ENCODE measurements at places on chromosomes 7 and 10.

- no peak for DNase-seq
Observed at GRCh38 chr7:45978731-45979211, 57.7 kb upstream of the IGFBP3 start.

DNA sequence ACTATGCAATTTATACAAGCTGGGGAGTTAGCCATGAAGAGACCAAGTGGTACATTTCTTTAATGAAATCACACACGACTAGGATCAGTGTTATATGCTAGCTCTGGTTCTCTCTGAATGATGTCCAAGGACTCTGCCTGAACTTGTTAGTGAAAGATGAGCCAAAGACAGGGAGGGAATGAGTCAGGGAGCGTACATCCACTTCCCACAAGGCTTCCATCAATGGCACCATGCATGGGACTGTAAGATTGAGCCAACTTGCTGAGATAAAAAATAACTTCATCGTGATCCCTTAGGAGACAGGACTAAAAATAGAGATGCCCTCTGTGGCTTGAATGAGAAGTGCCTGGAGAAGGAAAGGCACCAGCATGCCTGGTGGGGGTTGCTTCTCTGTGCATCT lies 629.7 kb downstream of the ACTR3B start:
- no peak for DNase-seq

DNA sequence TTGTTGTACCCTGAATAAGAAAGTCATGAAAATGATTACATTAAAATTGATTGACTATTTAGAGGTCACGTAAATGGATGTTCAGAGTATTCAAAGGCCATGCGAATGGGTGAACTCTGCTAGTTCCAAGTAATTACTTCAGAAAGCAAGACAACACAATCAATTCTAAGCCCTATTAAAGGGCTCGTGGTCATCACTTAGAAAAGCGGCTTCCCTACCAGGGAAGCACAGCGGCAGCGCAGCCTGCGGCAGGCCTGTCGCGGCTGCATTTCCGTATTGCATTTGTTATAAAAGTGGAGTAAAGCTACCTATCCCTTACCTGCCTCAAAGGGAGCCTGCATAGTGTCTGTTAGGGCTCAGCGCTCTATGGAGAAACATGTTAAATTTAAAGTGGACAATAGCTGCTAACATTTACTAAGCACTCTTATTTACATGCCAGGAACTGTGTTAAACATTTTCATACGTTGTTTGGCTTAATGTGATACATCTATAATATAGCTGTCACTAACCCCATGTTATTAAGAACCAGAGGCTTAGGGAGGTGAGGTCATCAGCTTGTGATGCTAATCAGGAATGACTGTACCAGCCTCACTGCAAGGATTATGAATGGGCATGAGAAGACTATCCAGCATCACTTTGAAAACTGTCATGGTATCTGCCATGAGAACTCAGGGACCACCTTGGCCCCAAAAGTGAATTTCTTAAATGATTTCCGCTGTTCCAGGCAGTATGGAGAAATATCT lies 187.5 kb downstream of the CELF2 start:
- no peak for DNase-seq

GRCh38 chr10:72134785-72135767 lies 46.7 kb upstream of the SPOCK2 start:
- no peak for DNase-seq

DNA sequence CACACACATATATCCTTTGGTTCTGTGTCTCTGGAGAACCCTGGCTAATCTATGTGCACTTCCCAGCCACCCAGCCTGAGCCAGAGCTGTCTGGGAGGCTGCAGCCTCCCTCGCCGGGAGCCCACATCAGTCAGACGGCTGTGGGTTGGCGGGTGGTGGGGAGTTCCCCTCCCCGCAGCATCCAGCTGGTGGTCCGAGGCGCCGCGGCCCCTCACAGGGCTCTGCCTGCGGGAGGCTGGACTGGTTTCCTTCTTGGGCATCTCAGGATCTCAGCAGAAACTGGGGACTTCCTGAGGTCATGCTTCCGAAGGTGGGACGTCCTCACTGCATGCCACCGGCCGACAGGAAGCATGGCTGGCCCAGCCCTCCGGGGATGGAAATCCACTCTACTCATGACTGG lies 22.0 kb upstream of the PSMG3 start:
- DNase-seq: no peak

GRCh38 chr7:36874041-36874440 lies 149.7 kb upstream of the AOAH start:
- DNase-seq: no peak

DNA sequence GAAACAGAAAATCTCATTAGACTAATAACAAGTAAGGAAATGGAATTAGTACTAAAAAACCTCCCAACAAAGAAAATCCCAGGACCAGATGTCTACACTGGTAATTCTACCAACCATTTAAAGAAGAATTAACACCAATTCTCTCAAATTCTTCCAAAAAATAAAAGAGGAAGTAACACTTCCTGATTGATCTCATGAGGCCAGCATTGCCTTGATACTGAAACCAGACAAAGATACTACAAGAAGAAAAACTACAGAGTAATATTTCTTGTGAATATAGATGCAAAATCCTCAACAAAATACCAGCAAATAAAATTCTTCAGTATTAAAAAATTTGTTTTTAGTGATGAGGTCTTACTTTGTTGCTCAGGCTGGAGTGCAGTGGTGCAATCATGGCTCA lies 21.3 kb downstream of the GCK start:
- no peak for DNase-seq

DNA sequence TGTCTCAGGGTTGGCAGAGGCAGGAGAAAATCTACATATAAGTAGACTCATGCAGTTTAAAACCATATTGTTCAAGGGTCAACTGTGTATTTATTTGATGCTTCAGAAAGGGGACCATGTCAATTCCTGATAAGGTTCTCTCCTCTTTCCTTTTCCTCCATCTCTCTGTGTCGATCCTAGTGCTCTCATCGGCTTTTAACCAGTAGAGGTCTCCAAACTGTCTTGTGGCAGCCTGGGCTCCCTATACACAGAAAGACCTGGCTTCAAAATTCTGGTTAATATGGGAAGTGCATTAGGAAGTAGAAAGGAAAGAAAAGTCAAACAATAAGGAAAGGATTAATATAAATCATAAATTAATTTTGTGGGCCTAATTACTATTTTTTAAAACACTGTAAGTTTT lies 304.4 kb upstream of the C7orf33 start:
- DNase-seq: no peak

DNA sequence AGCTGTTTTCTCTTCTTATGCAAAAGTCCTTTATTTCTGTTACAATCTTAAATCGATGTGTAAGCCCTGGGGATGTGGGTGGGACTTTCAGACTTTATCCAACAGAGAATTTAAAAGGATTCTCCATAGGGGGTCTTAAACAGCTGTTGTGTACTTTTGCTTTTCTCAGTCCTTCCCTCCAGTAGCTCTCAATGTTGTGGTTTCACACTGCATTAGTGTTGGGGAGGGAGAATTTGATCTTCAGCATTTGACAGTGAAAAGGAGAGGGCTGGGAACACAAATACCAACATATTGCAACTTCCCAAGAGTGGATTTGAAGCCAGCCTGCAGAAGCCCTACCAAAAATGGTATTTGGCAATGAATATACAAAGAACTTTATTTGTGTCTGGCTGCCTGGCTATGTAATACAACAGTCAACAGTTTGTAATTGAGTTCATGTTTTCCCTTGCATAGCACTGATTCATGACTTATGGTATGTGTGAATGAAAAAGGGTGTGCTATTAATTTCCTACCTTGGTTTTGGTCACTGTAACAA lies 80.1 kb upstream of the CAPZA2 start:
- DNase-seq: no peak

GRCh38 chr10:117519286-117519685 lies 23.3 kb upstream of the EMX2 start:
- no peak for DNase-seq

GRCh38 chr7:94431619-94432280 lies 37.1 kb downstream of the COL1A2 start:
- DNase-seq: no peak

GRCh38 chr7:144731661-144732351 lies 104.0 kb downstream of the TPK1 start:
- DNase-seq: no peak

Data from activated CD8-positive, alpha-beta memory T cell treated with anti-CD3 and anti-CD28 coated beads, Interleukin-2, amount 50 U/mL, for 48 hours (primary cell).